ENCODE measurements at places on chromosomes 5 and 9.

DNA sequence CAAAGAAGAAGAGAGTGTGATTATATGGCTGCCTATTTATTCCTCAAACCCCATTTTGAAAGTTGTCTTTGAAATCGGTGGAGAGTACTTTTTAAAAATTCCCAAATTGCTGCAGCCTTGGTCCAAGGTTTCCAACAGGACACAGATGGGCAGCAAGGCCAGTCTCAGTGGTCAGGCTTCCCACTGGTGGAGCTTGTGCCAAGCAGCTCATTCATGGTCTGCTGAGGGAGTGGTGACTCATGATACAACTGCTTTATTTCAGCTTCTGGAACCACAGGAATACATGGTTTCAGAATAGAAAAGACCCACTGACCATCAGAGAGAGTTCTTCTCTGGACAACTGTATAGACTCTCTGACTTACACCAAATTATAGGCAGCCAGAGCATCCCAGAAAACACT is 673.1 kb upstream of the KLF4 start:
- no peak for DNase-seq

GRCh38 chr5:174514983-174515394 is 209.4 kb upstream of the MSX2 start:
- DNase-seq = peak; percentile 50

DNA sequence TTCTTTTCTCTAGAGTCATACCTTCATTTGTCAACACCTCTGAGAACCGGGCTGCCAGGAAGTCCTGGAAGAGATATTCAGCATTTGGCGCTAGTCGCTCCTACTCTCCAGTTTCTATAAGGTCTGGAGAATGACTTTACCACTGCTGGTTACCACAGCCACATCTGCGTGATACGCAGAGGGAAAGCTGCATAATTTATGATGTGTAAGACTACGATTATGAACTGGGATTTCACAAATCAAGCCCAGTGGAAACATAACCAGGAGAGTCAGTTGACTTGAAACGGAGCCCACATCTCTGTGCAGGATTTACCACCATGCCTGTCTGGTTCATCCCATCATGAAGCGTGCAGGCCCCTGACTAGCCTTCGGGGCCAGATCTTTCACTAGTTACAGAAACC is 72.6 kb downstream of the FGF1 start:
- DNase-seq = no peak

GRCh38 chr9:76926324-76926741 is 20.4 kb upstream of the PRUNE2 start:
- DNase-seq = no peak

DNA sequence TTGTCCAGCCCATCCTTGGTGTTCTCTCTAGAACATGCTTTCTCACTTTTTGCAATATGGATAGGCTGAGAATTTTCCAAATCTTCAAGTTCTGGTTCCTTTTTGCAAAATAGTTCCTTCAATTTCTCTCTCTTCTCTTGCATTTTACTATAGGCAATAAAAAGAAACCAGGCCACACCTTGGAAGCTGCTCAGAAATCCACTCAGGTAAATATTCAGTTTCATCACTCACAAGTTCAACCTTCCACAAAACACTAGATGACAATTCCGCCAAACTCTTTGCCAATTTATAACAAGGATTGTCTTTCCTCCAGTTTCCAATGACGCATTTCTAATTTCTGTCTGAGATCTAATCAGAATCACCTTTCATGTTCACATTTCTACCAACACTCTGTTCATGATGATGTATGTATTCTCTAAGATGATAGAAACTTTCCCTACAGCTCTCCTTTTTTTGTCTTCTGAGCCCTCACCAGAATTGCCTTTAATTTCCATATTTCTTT is 204.2 kb upstream of the PIK3R1 start:
- no peak for DNase-seq

DNA sequence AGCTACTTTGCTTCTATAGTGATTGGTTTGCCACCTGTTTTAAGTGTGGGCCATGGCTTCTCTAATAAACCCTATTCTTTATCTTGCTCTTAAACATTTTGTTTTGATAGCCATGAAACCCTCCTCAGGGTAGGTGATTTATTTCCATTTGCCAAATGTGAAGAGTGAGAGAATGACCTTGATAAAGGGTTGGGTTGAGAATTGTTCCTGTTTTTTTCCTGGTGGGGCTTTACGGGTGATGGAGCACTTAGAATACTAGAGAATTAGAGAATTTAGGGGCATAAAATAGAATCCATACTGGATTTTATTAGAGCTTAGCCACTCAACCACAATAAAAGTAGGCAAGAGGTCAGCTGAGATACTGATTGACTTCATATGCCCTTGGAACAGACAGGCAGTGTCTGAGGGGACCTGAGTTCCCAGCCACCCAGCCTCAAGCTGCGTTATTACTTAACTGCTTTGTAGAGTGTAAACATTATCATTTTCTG is 68.9 kb downstream of the COMMD10 start:
- DNase-seq = no peak

- no peak for DNase-seq
These were observed 44.5 kb downstream of the SPRY4 start for GRCh38 chr5:142280066-142281007.

DNA sequence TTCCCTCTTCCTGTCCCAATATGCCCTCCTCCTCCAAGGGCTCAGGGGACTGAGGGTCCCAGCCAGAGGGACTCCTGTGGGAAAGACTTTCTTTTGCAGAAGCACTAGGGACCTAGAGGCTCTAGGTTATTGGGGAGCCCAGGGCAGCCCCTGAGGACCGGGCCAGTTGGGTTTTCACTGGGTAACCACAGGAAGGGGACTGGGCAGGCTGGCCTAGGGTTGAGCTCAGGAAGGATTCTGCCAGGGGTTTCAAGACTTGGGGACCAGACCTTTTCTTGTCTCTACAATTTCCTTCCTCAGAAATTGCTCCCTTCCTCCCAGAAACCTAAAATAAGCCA is 24.4 kb upstream of the HMCN2 start:
- DNase-seq = no peak

Measured in Peyer's patch (tissue), 4 donors.